CD8-positive, alpha-beta memory T cell (primary cell): ENCODE measurements at places on chromosomes 12 and 14.

- H3K27ac ChIP-seq: no peak overlapping the region
- H3K4me1 ChIP-seq: no peaks in the 10 kb centered on the region
- no peaks in the 10 kb centered on the region for H3K36me3 ChIP-seq
- peaks cover 4% of the 10 kb centered on the region for H3K27me3 ChIP-seq
- H3K4me3 ChIP-seq: no peak overlapping the region
Measured at GRCh38 chr14:100590726-100591452, 3.7 kb upstream of the BEGAIN start.

GRCh38 chr12:11171969-11172675 lies 1.1 kb downstream of the SMIM10L1 start:
- peaks cover 32% of the 10 kb centered on the region for H3K4me1 ChIP-seq
- no peaks in the 10 kb centered on the region for H3K27me3 ChIP-seq
- no peak for DNase-seq
- H3K27ac ChIP-seq: peak overlapping the region; percentile 75

GRCh38 chr12:14960548-14961465 lies 594 bp downstream of the ARHGDIB start:
- peaks cover 7% of the 10 kb centered on the region for H3K36me3 ChIP-seq
- peaks cover 57% of the 10 kb centered on the region for H3K4me1 ChIP-seq
- H3K27me3 ChIP-seq: no peaks in the 10 kb centered on the region
- peak overlapping the region; percentile 94 for H3K4me3 ChIP-seq
- peak overlapping the region; percentile 85 for H3K27ac ChIP-seq
- DNase-seq: peak; percentile 81

DNA sequence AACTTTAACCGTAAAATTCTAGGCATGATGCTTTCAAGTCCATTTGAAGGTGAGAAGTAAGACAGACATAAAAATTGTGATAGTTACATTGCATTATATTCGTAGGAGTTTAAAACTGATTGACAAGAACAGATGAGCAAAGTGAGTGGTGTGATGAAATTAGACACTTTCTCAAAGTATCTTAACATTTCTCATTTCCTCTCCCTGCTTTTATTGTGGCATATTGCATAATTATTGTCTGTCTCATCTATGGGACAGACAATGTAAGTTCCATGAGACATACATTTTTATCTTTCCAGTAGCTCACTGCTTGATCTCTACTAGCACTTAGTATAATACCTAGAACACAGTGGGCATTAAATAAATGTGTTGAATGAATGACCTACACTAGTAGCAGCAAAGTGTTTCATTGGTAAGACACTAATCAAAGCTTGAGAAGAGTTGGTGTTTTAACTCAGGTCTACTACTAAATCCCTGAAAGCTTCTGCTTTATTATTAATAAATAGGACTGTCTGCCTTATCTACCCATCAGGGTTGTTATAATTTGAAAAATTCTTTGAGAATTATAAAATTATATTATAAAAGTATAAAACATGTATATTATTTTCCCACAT lies 19.0 kb downstream of the A2M start:
- H3K27me3 ChIP-seq: no peaks in the 10 kb centered on the region
- no peak overlapping the region for H3K27ac ChIP-seq
- peaks cover 3% of the 10 kb centered on the region for H3K36me3 ChIP-seq
- H3K4me1 ChIP-seq: no peaks in the 10 kb centered on the region
- no peak overlapping the region for H3K4me3 ChIP-seq

DNA sequence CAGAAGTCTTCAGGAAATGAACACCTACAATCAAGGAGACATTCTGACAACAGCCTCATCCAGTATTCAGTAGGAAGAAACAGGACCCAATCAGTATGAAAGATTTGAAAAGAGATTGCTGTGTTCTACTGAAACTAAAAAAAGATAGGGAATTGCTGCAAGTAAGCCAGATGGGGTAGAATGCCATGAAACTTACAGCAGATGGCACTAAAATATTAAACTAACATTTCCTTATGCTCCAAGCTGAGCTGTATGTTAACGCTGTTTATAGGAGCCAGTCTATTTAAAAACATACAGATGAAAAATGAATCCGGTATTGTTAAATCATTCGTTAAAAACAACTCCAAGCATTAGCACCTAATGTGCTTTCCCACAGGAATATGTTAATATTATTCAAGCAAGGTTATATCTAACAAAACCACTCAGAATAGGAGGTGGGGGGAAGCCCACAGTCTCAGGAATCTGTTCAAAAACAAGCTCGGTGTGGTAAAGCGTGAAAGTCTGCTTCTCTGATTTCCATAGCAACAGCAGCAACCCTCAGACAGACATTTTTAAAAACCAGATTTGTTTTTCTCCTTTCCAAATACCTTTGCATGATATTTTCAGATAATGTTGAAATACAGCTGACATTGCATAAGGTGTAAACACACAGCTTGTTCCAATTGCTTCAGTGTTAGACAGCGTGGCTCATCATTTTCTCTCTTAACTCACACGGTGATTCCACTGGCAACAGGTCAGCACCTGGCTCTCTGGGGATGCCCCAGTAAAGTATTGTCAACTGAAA lies 131.4 kb upstream of the CCDC175 start:
- no peaks in the 10 kb centered on the region for H3K27me3 ChIP-seq
- no peak overlapping the region for H3K4me3 ChIP-seq
- no peak overlapping the region for H3K27ac ChIP-seq
- no peaks in the 10 kb centered on the region for H3K36me3 ChIP-seq
- no peaks in the 10 kb centered on the region for H3K4me1 ChIP-seq

GRCh38 chr12:120132863-120133385 lies 16.4 kb upstream of the RAB35 start:
- no peaks in the 10 kb centered on the region for H3K4me1 ChIP-seq
- H3K4me3 ChIP-seq: no peak overlapping the region
- H3K27me3 ChIP-seq: no peaks in the 10 kb centered on the region
- H3K36me3 ChIP-seq: peaks cover 80% of the 10 kb centered on the region
- H3K27ac ChIP-seq: no peak overlapping the region
- DNase-seq: no peak

DNA sequence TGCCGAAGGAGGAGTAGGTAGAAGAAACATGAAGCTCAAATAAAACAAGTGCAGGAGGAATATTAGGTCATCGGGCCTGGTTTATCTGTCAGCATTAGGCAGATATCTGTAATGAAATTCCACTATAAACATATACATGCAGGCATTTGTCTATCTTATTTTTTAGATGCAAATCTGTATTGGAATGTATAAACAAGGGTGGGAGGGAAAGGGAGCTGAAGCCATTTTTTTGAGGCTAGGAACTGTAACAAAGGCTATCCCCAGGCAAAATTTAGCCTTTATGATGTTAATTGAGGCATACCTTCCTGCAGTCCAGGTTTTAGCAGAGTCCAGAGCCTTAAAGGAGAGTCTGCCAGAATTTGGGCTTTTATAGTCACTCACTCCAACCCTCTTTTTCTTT lies 72.5 kb downstream of the PHLDA1 start:
- peaks cover 3% of the 10 kb centered on the region for H3K4me1 ChIP-seq
- no peak overlapping the region for H3K27ac ChIP-seq
- H3K27me3 ChIP-seq: no peaks in the 10 kb centered on the region
- H3K4me3 ChIP-seq: no peak overlapping the region

- no peak overlapping the region for H3K27ac ChIP-seq
- no peaks in the 10 kb centered on the region for H3K27me3 ChIP-seq
- no peak for DNase-seq
- no peaks in the 10 kb centered on the region for H3K36me3 ChIP-seq
Measured at GRCh38 chr12:32248441-32249140, 141.9 kb downstream of the BICD1 start.

DNA sequence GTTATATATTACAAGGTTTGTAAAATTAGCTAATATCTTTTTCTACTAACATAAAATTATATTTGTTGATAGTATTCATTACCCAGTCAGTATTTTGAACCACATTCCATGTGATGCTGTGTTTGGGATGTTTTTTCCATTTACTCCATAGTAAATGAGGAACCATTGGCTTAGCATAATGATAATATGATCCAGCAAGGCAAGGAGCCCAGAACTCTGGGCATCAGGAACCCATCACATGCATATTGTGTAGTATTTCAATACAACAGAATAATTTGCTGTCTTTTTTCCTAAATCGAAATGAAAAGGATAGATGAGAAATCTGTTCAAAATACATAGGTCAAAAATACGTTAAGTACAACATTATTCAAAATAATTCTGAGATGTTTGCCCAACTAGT lies 48.7 kb upstream of the GARIN2 start:
- no peak overlapping the region for H3K4me3 ChIP-seq
- H3K27ac ChIP-seq: no peak overlapping the region
- no peaks in the 10 kb centered on the region for H3K4me1 ChIP-seq

DNA sequence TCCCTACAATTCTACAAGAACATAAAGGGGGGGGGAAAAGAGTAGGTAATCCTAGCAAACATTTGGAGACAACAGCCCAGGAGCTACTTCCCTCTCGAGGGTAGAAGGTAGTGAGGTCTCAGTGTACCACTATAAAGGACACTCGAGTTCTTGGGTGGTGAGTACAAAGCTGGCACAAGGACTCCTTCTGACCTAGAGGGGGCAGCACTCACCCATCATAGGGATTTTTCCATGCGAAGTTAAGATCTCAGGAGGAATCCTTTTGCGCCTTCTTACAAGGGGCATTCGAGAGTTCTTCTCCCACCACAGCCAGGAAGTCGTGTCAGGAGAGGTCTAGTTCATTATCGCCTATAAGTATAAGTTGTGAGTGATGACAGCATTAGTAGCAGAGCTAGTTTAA lies 200.2 kb upstream of the RBM19 start:
- H3K27ac ChIP-seq: no peak overlapping the region
- H3K36me3 ChIP-seq: no peaks in the 10 kb centered on the region
- DNase-seq: no peak
- H3K4me1 ChIP-seq: no peaks in the 10 kb centered on the region
- H3K27me3 ChIP-seq: no peaks in the 10 kb centered on the region
- H3K4me3 ChIP-seq: no peak overlapping the region

DNA sequence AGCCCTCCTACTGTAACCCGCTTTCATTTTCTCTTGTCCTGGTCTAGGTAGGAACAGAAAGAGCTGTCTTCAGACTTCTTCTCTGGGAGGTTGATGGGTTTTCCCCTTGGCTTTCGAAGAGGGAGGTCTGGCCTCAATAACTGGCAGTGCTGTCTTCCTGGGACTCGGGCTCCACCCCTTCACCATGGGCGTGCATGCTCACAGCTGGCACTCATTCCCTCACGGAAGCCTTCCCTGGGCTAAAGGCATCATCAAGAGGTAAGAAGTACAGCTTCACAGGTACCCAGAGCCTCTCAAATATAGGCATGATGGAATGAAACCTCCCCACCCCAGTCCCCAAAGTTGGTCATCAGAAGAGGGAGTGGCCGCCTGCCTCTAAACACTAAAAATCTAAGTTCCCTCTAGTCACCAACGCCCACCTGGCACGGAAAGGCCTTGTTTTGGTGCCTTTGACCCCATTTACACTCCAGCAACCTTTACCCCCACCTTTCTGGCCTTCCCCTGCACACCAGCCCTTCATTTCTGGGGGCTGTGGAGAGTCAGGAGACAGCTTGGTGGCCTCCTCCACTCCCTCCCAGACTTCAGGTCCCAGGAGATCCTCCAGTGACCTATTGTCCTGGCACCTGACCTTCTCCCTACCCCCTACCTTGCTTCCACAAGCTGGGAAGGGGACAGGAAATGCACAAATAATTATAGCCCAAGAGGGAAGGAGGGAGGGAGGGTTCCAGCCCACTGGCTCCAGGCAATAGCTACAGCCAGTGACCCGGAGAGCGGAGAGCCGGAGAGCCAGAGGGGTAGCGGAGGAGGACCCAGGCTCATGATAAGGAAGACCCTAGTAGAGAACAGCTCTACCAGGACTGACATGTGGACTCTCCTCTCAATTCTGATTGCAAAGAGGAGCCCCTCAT lies 2.8 kb downstream of the RAPGEF3 start:
- H3K27me3 ChIP-seq: no peaks in the 10 kb centered on the region
- peaks cover 11% of the 10 kb centered on the region for H3K4me1 ChIP-seq
- H3K4me3 ChIP-seq: no peak overlapping the region
- no peak for DNase-seq
- H3K27ac ChIP-seq: no peak overlapping the region

DNA sequence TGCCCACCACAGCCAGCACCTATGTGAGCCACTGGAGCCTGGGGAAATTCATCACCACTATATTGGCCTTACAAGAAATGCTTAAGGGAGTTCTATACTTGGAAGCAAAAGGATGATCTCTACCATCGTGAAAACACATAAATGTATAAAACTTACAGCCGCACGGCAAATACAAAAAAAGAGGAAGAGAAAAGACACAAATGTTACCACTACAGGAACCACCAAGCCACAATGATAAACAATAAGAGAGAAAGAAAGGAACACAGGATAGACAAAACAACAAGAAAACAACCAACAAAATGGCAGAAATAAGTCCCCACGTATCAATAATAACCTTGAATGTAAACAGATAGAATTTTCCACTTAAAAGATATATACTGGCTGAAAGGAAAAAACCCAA lies 267.5 kb downstream of the TMEM121 start:
- H3K4me1 ChIP-seq: no peaks in the 10 kb centered on the region
- no peak overlapping the region for H3K27ac ChIP-seq
- H3K4me3 ChIP-seq: no peak overlapping the region
- H3K27me3 ChIP-seq: peaks cover 7% of the 10 kb centered on the region

GRCh38 chr12:52307836-52308805 lies 13.1 kb downstream of the KRT83 start:
- H3K4me1 ChIP-seq: no peaks in the 10 kb centered on the region
- H3K36me3 ChIP-seq: no peaks in the 10 kb centered on the region
- no peak for DNase-seq
